Renal cortex interstitium (tissue), 15 donors: ENCODE measurements at places on chromosomes 7 and 10. TPM values are rescaled to one million over a fixed set of nuclear protein-coding genes. Genes with fewer than 3 reads are reported as not detected.
A peak's percentile ranks its signal among the peaks of the same experiment; 100 is the strongest.

DNA sequence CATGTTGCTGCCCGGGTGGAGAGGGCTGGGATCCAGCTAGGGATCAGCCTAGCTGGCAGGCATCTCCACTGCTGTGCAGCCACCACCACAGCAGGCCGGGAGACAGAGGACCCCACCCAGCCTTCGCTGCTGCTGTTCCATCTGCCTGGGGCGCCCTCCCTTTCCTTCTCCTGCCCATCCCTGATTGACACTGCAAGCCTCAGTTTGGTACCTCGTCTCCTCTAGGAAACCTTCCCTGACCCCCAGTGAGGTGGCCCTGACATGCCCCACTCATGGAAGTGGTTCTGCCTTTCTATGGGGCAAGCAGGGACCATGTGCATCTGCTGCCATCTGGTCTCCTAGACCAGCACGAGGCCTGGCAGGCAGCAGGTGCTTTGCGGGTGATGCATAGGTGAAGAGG is 30.4 kb upstream of the DPYSL4 start:
- DNase-seq: no peak

DNA sequence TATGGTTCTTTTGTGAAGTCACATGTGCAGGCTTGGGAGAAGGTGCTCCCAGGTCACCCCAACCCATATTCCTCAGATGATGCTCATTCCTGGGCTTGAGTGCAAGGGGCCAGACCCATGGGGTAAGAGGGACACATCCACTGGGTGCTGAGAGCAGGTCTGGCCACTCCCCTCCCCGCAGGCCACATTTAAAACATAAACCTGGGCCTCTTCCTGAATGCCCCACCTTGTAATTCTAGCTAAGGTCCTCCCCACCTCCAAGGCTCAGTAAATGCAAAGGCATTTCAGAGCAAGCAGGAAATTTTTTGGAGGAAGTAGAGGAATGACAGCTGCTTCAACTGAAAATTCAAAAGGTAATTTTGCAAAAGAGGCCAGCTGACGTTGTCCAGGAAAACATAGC is 172.5 kb downstream of the ARHGAP21 start:
- DNase-seq: no peak

DNA sequence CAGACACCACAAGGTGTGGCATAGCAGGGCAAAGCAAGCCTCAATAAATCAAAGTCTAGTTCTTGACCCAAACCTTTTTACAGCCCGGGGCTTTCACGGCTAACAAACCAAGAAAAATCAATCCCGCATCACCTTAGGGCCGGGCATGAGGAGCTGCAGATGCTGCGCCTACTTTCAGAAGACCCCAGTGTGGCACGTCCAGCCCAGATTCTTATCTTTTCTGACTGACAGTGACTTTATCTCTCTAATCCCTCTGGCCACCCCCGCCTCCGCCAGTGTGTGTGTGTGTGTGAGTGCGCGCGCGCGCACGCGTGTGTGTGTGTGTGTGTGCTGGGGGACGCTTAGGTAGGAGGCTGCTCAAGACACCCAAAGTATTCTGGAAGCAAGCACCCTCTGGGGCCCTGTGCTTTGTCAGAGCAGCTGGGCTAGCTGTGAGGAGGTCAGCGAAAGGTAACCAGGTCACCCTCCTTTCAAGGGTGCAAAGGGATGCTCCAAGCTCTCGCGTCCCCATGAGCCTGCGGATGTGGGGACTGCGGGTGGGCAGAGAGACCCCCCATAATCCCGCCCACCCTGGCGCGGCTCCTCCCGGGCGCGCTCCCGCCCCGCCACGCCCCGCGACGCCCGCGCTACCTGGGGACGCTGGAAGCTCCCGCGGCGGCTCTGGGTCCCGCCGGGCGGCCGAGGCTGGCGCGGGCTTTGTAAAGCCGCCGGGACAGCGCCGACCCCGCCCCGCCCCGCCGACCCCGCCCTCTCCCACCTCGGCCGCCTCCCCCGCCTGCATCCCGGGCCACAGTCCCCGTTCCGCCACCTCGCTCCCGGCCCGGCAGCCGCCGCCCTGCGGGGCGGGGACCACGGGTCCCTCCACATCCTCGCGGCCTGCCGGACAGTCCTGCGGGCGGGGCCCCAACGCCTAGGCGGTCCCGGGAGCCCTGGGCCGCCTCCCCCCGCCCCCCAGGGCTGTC is 57.1 kb upstream of the RHOBTB1 start:
- peak; percentile 49 for DNase-seq

DNA sequence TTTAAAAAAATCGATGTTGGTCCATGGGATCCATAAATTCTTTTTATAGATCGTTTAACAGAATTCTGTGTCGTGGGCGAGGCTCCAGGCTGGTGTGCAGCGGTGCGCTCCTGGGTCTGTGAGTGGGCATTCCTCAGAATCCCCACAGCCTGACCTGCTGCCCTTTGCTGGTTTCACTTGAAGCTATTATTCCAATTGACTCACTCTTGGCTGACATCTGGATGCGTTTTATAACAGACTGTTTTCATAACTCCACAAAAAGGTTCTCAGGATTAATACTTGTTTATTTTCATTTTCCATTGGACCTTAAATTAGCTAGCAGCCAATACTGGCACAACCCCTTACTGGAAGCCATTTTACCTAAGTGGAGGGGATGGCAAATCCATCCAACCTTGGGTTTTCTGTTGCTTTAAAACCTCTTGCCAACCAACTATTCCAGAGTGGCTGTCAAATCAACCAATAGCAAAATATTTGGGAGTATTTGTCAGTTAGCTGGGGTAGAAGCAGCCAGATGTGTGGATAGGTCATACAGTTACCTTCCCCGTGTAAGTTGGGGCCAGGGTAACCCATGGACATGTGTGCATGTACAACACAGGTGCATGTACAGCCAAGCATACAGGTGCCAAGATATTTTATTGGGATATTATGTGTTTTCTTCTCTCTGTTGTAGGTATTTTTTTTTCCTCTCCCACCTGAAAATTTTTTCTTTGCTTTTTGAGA is 160.7 kb upstream of the ZNF32 start:
- DNase-seq: no peak

DNA sequence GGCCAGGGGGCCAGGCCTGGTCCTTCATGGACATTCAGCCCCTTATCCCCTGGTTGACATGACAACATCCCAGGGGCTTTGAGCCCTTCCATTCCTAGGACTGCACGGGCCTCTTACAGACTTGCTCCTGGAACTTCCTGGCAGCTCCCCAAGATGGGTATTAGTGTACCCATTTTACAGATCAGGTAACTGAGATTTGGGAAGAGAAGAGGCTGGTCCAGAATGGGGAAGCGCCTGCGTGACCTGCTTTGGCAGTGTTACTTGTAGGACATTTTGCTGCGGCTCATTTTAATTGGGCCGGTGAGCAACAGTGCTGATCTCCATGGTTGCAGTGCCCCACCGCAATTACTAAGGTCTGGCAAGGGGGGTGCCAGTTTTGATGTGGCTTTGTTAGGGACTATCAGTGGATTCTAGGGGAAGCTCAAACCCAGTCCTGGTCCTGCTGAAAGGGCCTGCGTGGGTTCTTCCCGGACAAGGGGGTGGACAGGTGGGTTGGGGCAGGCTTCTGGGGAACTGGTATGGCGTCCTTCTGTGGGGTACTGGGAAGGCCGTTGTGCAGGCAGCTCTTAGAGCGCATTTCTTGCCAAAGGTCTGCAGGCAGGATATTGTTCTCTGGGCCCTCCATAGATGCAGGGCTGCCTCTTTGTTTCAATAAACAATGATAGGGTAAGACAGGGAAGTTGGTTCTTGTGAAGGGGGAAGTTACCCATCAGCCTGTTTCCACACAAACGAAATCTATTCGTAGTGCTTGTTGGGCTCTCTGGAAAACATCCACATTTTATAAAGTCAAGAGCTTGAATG is 137.6 kb downstream of the RGS10 start:
- no peak for DNase-seq

DRGX gene
- 0.09 TPM for polyA plus RNA-seq

LSM5 gene
- polyA plus RNA-seq: 99.6 TPM
